ENCODE measurements at places on chromosomes 1 and 21.

- DNase-seq, result no peak
Measured at GRCh38 chr1:235504122-235504493, at the start of gene B3GALNT2. Gene B3GALNT2 (minus strand): TSS chr1:235504452. CDS start chr1:235504252, 200 bp downstream.

GRCh38 chr1:94883691-94884090 lies 43.2 kb downstream of the CNN3 start:
- DNase-seq, result no peak

DNA sequence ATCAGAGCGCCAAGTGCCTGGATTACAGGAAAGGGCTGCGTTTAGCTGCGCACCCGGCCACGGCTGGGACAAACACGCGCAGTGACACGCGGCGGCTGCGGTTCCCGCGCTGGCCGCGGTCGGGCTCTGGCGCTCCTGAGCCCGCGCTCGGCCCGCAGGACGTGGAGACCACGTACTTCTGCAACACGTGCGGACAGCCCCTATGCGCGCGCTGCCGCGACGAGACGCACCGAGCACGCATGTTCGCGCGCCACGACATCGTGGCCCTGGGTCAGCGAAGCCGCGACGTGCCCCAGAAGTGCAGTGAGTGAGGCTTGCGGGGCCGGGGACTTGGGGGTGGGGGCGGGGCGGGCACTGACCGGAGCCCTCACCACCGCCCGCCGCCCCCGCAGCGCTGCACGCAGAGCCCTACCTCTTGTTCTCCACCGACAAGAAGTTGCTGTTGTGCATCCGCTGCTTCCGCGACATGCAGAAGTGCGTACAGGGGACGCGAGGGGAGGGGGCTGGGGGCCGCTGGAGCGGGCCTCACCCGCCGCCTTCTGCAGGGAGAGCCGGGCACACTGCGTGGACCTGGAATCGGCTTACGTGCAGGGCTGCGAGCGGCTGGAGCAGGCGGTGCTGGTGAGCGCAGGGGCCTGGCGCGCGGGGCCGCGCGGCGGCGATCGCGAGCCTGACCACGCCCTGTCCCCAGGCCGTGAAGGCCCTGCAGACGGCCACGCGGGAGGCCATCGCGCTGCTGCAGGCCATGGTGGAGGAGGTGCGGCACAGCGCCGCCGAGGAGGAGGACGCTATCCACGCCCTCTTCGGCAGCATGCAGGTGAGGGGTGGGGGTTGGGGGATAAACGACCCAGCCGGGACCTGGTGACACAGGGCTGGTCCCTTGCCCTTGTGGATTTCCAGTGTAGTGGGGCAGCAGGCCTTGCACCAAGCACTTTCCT lies 3.1 kb downstream of the RNF207 start:
- no peak for DNase-seq

DNA sequence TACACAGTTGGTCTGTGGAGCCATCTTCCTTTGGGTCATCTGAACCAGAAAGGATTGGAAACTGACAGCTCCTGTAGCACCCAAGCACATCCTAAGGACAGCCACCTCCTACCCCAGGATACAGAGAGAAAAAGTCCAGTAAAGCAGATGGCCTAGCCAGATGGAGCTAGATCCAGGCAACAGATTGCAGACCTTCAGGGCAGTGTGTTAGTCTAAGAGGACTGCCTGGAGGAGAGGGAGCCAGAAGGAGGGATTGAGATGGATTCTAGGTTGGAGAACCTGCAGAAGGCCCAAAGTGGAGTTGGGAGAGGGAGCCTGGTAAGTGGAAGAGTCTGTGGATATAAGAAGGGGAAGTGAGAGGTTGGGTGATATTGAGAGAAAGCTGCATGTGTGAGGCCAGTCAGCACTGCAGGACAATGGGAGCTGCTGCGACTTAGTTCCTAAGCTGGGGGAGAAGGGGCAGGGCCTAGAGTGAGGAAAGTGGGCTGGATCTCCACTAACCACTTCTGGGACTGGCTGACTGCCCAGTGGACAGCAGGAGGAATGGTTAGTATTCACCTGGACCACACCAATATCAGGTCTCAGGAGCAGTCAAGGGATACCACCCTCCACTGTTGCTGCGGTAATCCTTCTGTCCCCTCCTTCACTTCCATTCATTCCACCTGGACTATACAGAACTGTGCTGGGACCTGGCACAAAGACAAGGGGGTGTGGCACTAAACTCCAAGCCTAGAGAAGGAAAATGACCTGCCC lies 13.4 kb downstream of the BCAN start:
- no peak for DNase-seq

DNA sequence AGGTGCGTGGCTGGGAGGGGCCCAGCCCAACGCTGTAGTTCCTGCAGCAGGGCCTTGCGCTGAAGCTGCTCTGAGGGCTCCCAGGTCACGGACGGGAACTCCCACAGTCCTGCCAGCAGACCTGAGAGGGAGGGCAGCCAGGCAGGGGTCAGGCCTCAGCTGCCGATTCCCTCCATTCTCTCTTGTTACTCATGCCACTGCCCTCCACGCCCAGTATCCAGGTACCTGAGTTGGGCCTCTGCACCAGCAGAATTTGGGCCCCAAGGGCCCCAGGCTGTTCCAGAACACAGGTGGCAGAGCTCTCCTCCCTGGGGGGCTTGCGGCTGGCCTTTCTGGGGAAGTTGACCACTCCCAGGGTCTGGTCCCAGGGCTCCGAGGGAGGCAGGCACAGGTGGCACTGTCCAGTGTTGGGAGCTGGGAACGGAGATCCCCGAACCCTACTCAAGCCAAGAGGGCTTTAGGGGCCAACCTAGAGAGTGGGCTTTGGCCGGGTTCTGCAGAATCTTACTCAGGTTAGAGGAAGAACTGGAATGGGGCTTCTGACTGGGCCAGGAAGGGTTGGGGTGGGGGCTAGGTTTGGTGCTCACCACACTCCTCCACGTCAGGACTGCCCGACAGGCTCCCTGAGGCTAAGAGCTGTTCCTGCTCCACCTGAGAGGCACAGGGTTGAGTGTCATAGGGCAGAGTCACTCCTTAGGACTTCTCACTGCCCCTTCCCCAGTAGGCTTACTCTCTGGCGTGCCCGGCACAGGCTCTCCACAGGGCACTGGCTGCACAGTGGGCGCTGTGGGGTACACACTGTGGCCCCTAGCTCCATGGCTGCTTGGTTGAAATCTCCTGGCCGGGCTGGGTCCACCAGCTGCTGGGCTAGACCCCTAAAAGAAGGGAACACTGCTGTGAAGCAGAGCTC lies 5.0 kb downstream of the HPDL start:
- DNase-seq, result no peak

DNA sequence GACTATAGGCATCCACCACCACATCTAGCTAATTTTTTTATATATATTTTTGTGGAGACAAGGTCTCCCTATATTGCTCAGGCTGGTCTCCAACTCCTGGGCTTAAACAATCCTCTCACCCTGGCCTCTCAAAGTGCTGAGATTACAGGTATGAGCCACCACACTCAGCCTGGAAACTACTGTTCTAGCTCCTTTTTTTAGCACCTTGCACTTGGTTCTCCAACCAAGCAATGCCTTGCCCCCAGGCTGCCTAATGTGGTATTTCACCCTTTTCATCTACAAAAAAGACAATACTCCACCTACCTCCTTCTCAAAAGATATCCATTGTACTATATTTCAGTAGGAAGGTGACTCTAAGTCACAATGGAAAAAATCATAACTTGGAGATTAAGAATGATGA lies 6.7 kb downstream of the ARNT start:
- DNase-seq, result no peak

GRCh38 chr1:145892486-145893087 lies 6.9 kb upstream of the ANKRD35 start:
- no peak for DNase-seq

DNA sequence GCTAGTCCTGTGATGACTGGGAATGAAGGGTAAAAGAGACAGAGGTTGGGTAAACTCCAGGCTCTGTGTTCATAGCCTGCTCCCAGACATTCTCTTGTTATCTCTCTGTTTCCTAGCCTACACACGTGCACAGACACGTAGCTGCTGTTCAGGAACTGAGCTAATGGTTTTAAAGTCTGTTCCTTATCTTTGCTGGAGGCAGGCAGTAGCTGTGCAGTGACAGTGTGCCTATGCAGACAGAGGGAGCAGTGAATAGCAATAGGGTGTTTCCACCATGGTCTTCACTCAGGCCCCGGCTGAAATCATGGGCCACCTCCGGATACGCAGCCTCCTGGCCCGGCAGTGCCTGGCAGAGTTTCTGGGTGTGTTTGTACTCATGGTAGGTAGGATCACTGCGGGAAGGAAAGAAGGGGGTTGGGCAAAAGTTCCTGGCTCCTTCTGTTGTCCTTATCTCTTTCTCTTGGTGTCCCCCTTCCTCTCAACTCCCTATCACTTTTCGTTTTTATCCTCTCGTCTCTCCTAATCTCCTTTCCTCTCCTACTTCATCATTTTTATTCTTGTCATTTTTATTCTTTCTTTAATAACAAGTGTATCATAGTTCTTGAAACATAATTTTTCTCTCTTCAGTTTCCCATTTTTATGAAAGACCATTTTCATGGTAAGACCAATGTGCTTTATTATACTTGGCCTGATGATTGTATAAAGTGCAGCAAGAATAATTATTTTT lies at the start of gene AQP10:
Gene AQP10, plus strand, starts transcription at position 212 of the 727 bp plus-strand sequence. Its CDS starts 63 bp downstream, at position 275.
- DNase-seq, result no peak

DNA sequence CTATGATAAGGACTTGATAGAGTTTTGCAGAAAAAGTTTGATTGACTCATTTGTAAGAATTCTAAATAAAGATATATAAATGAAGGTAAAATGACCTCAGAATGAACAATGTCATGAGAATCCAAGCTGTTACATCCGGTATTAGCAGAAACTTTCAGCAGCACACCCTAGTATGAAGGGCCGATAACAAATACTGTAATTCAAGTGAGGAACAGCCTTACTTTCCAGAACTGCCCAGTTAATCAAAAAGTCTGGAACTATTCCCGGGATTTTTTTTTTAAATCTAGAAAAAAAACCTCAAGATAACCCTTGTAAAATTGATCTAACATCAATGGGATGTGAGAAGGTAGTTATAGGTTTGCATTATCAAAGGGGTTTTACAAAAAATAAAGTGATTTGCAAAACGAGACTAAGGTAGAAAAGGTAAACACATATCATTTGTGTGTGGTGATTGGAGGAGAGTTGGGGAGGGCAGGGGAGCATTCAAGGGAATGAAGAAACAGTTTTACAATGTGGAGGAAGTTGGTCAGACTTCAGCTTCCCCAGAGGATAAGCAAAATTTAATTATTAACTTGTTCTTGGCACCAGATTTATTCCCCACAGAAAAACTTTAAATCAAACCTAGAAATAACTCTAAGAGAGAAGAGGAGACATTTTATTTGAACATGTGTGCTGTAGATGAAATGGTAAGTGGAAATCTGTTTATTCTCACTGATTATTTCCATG lies 75.9 kb upstream of the VCAM1 start:
- DNase-seq, result no peak

DNA sequence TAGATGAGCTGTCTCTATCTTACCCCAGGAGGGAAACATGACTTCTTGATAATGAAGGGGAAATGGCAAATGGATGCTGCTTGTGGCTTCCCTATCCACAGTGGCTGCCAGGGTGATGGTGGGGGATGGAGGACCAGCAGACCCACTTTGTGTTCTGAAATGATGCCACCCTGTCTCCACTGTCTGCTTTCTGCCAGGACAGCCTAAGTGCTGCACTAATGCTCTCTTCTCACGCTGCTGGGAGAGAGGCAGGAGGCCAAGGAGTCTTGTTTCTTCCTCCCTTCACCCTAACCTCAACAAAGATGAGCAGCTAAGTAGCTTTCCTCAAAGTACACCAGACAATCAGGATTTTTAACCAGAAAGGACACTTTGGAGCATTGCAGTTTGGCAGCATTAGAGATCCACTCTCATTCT lies 36.6 kb downstream of the XCL1 start:
- no peak for DNase-seq

GRCh38 chr21:45533846-45534635 lies 8.2 kb downstream of the SLC19A1 start:
- no peak for DNase-seq

DNA sequence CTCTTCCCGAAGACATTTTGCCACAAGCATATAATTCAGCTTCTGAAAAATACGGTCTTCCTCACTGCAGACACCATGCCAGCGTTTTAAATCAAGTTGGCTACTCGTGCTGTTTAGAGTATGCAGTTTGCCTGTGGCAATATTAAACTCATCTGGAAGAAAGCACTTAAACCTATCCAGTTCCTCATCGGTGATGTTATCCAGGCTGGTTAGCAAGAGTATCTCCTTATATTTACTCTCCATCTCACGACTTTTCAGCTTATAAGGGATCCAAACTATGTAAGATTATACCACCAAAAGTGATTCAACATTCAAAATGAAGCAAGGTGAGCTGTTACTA lies 9.7 kb upstream of the IFI16 start:
- DNase-seq, result no peak

DNA sequence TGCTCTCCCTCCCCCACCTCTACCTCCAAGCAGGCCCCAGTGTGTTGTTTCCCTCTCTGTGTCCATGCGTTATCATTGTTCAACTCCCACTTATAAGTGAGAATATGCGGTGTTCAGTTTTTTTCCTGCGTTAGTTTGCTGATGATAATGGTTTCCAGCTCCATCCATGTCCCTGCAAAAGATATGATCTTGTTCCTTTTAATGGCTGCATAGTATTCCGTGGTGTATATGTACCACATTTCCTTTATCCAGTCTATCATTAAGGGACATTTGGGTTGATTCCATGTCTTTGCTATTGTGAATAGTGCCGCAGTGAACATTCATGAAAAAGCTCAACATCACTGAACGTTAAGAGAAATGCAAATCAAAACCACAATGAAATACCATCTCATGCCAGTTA lies 58.6 kb downstream of the DNAH14 start:
- no peak for DNase-seq

GRCh38 chr1:112546076-112546475 lies 37.3 kb downstream of the WNT2B start:
- no peak for DNase-seq

DNA sequence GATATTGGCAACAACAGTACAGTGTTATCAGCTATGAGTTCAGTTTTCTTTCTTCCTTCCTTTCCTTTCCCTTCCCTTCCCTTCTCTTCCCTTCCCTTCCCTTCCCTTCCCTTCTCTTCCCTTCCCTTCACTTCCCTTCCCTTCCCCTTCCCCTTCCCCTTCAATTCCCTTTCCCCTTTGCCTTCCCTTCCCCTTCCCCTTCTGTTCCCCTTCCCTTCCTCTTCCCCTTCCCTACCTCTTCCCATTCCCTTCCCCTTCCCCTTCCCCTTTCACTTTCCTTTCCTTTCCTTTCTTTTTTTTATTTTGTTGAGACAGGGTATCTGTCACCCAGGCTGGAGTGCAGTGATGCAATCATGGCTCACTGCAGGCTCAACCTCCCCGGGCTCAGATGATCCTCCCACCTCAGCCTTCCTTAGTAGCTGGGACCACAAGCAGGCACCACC lies 72.3 kb upstream of the CAPZB start:
- DNase-seq, result no peak

GRCh38 chr1:239361403-239361802 lies 25.0 kb upstream of the CHRM3 start:
- no peak for DNase-seq
